ENCODE measurements at places on chromosomes 7 and 10.

DNA sequence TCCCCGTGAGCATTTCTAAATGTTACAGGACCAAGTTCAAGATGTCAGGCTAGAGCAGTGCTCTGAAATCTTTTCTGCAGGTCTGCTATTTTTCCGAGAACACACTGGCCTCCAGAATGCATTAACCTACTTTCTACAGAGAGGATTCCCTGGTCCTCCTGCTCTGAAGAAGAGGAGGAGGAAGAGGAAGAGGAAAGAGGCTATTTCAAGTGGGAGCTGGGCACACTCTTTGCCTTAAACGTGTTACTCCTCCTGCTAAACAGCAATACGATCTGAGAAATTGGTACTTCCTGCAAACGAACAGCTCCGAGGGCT is 157.4 kb downstream of the FRMD4A start:
- DNase-seq: no peak

- no peak for DNase-seq
Measured at GRCh38 chr7:26202019-26202990, 760 bp downstream of the CBX3 start.

GRCh38 chr7:8433477-8434289 is at the start of gene NXPH1:
NXPH1 (plus strand) TSS chr7:8433609.
- DNase-seq: no peak

DNA sequence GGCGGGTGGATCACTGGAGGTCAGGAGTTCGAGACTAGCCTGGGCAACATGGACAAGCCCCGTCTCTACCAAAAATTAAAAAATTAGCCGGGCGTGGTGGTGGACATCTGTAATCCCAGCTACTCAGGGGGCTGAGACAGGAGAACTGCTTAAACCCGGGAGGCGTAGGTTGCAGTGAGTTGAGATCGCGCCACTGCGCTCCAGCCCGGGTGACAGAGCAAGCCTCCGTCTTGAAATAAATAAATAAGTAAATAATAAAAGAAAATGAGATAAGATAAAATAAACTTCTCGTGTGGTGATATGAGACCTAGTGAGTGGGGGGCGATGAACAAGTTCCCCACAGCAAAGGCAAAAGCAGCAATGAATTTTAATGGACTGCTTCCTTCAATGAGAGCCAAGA is 33.6 kb upstream of the LMTK2 start:
- no peak for DNase-seq

- DNase-seq: no peak
Measured at GRCh38 chr7:10536561-10536960, 437.1 kb upstream of the PHF14 start.

Measured in stimulated activated CD8-positive, alpha-beta memory T cell treated with anti-CD3 and anti-CD28 coated beads, Interleukin-12 subunit alpha, Interleukin-12 subunit beta, amount 100 ng/mL, for 1 hour (primary cell).